Endothelial cell of umbilical vein (primary cell): ENCODE measurements at places on chromosomes 16 and 17. TPM values are rescaled to one million over a fixed set of nuclear protein-coding genes. Genes with fewer than 3 reads are reported as not detected.
A peak's percentile ranks its signal among the peaks of the same experiment; 100 is the strongest.

Gene KCNG4
- total RNA-seq = not detected in 2 replicates

Gene RSL1D1
- total RNA-seq = 127 and 132 TPM in 2 replicates

Gene KDM6B
- 17.8 and 19.2 TPM in 2 replicates for total RNA-seq

GRCh38 chr17:82105882-82106687 is 8.0 kb upstream of the FASN start:
- DNase-seq = no peak

DNA sequence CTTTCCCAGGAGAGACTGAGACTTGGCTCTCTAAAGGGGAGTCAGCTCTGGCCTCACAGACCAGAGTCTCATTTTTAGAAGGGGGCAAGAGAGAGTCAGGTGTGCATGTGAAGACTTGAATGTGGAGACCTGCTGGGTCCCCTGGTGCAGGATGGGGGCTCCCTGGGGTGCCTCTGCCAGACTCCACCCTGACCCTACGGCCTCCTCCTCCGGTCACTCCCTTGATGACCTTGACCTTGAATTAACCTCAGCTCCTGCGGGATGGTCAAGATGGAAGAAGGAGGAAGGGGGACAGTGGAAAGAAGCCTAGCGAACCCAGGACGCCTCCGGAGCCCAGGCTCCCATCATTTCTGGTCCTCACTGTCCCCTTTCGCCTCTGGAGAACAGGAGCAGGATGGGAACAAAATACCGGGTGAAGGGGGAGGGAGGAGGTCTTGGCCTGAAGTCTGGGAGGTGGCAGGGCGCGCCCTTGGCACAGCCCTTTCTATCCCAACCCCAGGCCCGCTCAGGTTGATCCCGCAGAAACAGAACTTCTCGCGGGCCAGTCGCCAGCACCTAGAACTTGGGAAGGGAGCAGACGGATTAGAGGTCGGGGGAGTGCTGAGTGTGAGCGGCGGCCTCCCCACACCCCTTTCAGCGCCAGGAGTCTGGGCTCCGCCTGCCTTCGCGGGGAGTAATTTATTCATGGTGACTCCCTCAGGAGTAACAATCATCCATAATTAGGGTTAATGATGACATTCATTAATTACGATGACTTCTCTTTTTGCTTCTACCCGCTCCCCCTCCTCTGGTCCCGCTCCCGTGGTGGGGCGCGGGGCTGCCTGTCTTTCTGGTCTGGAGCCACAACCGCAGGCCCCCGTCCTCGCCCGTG is 1.6 kb downstream of the STAC2 start:
- DNase-seq = no peak

DNA sequence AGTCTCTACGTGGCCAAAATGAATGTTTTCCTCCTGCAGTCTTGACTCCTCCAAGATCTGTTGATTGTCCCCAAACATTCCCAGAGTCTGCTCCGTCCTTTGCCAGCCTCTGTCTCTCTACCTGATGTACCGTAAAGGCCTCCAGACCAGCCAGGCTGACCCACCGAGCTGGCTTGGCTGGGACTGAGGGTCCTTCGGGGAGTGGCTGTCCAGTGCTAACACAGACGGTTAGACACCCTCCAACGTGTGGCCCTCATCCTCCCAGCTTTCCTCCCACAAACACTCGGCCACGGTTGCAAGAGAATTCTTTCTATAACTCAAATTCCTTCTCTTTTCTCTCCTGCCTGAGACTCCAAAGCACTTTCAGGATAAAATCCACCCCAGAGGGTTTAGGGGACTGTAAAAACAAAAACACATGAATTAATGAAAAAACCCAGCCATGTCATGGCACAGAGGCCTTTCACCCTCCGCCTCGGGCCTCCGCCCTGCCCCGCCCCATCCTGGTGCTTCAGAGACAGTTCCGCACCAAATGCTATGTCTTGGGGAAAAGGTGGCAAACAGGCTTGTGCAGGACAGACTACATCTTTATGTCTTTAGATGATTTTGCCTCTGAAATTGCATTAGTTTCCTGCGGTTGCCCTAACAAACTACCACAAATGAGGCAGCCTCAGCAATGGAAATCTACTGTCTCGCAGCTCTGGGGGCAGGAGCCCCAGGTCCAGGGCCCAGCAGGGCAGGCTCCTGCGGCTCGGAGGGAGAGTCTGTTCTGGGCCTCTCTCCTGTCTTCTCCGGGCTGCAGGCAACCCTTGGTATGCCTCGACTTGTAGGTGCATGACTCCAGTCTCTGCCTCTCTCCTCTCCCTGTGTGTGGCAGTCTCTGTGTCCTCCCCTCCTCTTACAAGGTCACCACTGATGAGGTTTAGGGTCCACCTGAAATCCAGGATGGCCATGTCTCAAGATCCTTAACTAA is 72.5 kb upstream of the CBX4 start:
- DNase-seq = no peak

- DNase-seq = no peak
Observed at GRCh38 chr16:35480361-35480760, 2020.9 kb downstream of the TP53TG3F start.

DNA sequence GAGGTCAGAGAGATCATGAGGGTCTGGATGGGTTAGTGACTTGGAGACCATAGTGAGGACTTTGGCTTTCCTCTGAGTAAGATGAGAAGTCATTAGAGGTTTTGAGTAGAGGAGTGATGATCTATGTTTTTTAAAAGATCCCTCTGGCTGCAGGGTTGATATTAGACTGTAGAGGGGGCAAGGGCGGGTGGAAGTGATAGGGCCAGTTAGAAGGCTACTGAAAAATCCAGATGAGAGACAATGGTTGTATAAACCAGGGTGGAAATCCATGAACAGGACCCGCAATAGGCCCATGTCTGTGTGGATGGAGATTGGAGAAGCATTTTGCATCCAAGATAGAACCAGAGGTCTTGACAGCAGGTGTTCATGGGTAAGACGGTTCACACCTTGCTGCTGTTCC is 9.8 kb downstream of the ITGAL start:
- DNase-seq = no peak

DNA sequence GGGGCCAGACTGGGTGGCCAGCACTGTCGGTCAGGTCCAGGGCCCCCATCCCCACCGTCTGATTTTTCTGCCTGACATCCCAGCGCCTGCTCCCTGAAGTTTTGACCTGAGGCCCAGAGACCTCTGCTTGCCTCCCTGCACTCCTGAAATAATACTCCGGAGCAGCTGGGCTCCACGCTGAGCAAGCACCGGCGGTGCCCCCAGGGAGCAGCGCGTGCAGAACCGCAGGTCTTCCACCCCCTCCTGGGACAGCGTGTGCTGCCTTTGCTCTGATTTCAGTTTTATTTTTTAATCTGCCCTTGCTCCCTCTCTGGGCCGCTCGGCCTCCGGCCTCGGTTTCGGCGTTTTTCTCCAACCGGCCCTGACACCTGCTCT is 132.4 kb upstream of the GSE1 start:
- DNase-seq = no peak

DNA sequence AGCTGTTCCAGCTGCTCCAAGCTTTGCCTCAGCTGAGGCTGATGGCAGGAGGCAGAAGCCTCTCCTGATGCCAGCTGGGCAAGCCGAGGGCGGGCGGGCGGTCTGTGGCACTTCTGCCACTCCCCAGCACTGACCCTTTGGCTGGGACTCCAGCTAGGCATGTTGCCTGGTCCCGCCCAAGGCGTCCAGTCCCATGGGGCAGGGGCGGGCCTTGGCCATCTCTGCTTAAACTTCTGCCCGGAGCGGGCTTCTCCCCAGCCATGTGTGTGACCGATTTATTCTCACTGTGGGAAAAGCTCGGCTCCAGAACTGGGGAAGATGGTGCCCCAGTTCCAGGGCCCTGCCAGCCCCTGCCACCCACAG is 349.1 kb downstream of the SEC14L1 start:
- no peak for DNase-seq

DNA sequence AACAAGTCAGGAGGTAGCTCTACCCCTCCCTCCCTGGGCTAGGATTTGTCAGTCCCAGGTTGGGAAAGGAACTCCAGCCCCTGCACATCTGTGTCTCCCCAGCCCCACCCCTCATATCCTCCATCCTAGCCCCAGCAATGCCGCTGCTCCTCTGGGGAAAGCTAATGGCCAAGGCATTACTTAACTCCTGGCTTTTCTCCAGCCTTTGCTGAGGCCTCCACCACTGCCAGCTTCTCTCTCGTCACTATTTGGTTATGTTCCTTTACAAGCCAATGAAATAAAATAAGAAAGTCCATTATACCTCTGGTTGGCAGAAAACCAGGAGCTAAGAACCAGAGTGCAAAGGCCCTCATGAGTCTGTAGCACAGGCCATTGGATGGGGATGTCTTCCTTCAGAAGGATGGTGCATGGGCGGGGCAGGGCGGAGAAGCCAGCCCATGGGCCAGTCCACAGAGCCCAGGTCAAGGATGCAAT is 171.0 kb downstream of the CCDC182 start:
- no peak for DNase-seq

GRCh38 chr17:73738751-73739575 is 94.7 kb upstream of the SDK2 start:
- no peak for DNase-seq

DNA sequence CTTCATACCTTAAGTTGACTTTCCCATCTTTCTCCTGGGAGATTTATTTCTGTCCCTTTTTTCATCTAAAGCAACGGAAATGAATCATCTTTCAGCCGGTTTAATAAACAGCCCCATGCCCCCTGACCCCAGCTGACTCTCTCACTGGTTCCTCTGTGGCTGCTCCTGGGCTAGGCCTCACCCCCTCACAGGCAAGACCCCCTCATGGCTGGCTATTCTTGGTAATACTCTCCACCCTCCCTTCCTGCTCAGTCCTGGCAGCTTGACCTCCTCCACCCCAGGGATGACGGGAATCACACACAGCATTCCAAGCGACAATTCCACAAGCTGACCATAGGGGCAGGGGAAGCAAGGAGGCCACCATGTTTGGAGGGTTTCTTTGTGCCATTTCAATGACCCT is 1.5 kb upstream of the ADAP2 start:
- peak; percentile 57 for DNase-seq

- no peak for DNase-seq
Observed at GRCh38 chr16:57971848-57972247, 920 bp upstream of the CNGB1 start.
